Stimulated activated CD8-positive, alpha-beta memory T cell treated with anti-CD3 and anti-CD28 coated beads, Interleukin-2, amount 100 ng/mL, for 1 hour (primary cell): ENCODE measurements at places on chromosomes 12 and 14.

GRCh38 chr14:89293314-89293916 lies 123.6 kb downstream of the FOXN3 start:
- no peak for DNase-seq

GRCh38 chr12:3141339-3142321 lies 64.5 kb downstream of the TSPAN9 start:
- no peak for DNase-seq

DNA sequence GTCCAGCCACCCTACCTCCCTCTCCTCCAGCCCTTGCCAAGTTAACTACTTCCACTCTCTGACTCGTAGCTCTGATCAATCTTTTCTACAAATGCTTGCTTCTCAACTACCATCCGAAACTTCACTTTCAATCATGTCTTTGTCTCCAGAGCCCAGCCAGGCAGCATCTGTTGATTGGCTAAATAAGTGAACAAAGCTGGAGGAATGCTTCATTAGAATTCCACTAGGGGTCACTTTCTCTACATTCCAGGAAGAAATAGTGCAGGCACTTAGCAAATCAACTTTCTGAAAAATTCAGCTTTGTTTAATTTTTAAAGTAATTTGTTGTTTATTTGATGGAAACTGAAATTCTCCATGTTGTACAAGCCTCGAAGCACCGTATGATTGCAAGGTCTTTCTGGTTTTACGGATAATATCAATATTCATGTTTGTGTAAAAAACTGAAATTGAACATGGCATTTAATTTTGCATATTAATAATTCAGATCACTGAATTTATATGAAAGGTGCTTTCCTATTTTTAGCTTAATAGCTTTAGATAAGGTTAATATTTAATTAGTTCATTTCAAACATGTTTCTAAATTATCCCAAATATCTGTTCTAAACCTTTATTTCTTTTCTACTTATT lies 32.4 kb upstream of the HELB start:
- no peak for DNase-seq

GRCh38 chr14:93891756-93892504 lies 35.2 kb upstream of the FAM181A start:
- no peak for DNase-seq

GRCh38 chr12:85507456-85507855 lies 227.4 kb downstream of the ALX1 start:
- no peak for DNase-seq

- no peak for DNase-seq
Measured at GRCh38 chr12:77531912-77532311, 298.8 kb upstream of the NAV3 start.

GRCh38 chr12:108906971-108907370 lies 27.1 kb downstream of the DAO start:
- no peak for DNase-seq
